ENCODE measurements at places on chromosomes 2 and 18.

- DNase-seq: no peak
These were observed 106.1 kb downstream of the TXNL1 start for GRCh38 chr18:56532176-56532840.

DNA sequence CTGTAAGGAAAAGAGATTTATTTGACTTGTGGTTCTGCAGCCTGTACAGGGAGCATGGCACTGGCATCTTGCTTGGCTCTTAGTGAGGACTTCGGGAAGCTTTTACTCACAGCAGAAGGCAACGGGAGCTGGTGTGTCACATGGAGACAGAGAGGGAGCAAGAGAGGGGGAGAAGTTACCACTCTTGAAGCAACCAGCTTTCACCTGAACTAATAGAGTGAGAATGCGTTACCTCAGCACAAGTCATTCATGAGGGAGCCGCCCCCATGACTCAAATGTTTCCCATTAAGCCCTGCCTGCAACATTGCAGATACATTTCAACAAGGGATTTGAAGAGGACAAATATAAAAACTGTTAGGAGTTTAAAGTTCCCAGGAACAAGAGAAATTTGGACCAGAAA is 190.0 kb downstream of the CYRIA start:
- DNase-seq: no peak

DNA sequence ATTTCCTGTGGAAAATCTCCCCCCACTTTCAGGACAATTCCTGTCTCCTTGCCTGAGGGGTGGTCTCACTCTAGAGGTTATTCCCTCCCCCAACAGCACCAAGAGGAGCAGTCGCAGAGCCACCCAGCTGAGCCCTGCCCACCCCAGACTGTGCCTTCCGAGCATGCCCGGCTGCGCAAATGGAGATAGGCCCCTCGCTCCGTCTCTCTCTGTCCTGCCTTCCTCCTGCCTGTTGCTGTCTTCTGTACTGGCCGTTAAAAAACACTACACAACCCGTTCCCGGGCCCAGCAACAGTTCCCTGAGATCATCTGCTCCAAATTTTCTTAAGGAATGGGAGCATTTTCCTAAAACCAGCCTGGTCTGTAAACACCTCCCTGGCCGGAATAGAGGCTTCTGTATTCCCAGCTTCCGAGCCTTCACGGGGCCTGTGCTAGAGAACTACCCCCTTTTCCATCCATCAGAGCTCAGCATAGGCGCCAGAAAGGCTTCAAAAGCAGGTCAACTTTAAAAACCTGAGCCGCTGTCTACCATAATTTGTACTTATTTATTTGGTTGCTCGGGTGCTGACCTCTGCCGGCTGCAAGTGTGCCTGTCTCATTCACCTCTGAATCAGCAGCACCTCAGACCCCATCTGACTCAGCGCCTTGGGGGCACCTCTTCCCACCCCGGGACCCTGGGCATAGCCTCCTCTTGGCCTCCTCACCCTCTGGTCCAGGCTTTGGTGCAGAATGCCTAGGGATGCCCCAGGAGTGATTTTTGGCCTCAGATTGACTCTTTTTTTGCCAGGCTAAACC is 159.4 kb downstream of the PXDN start:
- DNase-seq: no peak

DNA sequence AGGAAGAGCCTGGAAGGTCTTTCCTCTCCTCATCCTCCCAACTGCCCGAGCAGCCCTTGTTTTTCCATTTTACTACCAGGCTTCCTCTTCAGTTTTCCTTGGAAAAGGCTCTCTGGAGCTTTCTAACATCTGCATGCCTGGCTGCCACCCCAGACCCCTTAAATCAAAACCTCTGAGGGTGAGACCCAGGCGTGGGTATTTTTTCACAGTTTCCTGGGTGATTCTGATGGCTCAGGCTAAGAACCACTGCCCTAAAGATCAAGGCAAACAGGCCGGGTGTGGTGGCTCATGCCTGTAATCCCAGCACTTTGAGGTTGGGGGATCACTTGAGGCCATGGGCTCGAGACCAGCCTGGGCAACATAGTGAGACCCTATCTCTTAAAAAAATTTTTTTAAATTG is 35.4 kb downstream of the EMILIN2 start:
- no peak for DNase-seq

GRCh38 chr2:118865106-118865505 is 17.7 kb upstream of the EN1 start:
- DNase-seq: peak; percentile 76

Measured in Karpas-422 (cell line).